ENCODE measurements at places on chromosomes 5 and 9. TPM values are rescaled to one million over a fixed set of nuclear protein-coding genes. Genes with fewer than 3 reads are reported as not detected.

The WNT8A gene
- total RNA-seq, result not detected

The LCP2 gene
- total RNA-seq, result not detected

The ABLIM3 gene
- 23.7 TPM for total RNA-seq

The BHMT gene
- total RNA-seq, result not detected

The ORM1 gene
- total RNA-seq, result not detected

The TEX53 gene
- not detected for total RNA-seq

The DNAI1 gene
- total RNA-seq, result 0.18 TPM

The RIGI gene
- total RNA-seq, result 2.5 TPM

The INSL6 gene
- not detected for total RNA-seq

The DMRTA1 gene
- total RNA-seq, result 0.52 TPM

The CDC20B gene
- total RNA-seq, result 0.07 TPM

The CCDC152 gene
- total RNA-seq, result not detected

The SEPTIN8 gene
- total RNA-seq, result 17.8 TPM

The HDAC3 gene
- total RNA-seq, result 47.7 TPM

The SLC36A2 gene
- not detected for total RNA-seq

The CXXC5 gene
- total RNA-seq, result 17.6 TPM

The LRRC19 gene
- total RNA-seq, result not detected

The GPRIN1 gene
- total RNA-seq, result 9.2 TPM

The TIMD4 gene
- total RNA-seq, result 0.85 TPM

The C7 gene
- not detected for total RNA-seq

The PIP5KL1 gene
- total RNA-seq, result 1.1 TPM

The EIF4EBP3 gene
- 1.4 TPM for total RNA-seq

The NUDCD2 gene
- 33.8 TPM for total RNA-seq

The PCDHA4 gene
- 1.8 TPM for total RNA-seq

The OBP2B gene
- not detected for total RNA-seq

The RASGRF2 gene
- 1.0 TPM for total RNA-seq

The SNCAIP gene
- 0.05 TPM for total RNA-seq

The NIPAL4 gene
- total RNA-seq, result 10.0 TPM

The C9 gene
- total RNA-seq, result not detected

The HMGXB3 gene
- total RNA-seq, result 31.3 TPM

The SPAG8 gene
- total RNA-seq, result 0.34 TPM

All from A549 treated with AZD2906 at 1 μM for 4 hours (cell line).